ENCODE measurements at places on chromosomes 11 and 22.

DNA sequence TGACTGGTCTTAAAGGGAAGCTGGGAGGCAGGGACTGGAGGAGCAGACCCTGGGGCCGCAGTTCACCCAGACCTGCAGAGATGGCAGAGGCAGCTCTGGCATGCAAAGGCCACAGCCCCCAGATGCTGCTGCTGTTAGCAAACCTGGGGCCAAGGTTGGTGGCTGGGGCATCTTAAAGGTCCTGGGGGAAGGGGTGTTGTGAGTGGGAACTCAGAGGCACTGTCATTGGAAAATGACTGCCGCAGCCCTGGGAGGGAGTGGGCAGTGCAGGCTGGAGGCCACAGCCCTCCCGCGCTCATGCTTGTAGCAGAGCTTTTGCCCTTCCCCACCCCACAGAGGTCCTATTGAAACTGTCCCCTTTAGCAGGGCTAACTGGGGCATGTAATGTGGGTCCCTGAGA, 111.8 kb downstream of the CTTN start:
- no peak for DNase-seq

DNA sequence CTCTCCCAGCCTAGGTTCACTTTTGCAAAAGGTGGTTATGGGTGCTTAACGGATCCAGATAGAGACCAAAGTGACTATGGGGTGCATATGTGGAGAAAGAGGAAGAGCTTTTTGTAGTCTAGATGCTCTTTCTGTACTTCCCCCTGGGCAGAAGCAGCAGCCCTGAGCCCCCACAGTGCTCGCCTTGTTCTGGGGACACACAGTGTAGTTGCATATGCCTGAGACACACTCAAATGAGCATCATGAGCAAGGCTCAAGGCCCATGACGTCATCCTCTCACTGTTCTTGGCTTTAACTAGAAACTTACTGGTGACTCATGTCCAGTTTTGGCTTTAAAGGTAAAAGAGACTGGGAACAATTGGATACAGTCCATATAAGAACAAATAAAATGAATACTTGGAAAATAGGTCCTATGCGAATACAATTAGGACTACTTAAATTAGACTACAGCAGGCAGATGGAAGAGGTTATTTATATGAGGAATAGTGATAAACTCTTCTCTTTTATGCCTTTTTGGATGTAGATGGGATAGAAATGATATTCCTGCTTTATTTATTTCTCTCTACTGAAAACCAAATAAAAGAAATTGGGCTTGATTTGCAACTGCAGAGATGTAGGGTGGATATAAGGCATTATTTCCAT, 20.1 kb upstream of the PEX26 start:
- no peak for DNase-seq

- no peak for DNase-seq
Measured at GRCh38 chr11:96329419-96329818, 13.6 kb downstream of the MAML2 start.

DNA sequence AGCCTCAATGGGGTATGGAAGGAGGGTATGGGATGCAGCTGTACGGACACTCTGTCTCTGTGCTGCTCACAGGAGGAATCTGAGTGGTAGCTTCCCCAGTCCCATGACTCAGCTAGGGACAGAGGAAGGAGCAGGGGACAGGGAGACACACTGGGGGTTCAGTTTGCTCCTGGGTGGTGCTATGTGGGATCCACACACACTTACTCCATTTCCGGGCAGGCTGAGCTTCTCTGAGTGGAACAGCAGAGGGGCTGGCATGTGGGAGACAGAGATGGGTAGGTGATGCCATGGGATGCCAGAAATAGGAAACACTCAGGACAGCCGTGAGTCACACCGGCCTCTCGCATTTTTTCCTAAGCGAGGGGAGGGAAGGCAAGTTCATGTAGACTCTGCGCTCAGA, 59.2 kb upstream of the KIRREL3 start:
- DNase-seq: no peak

- DNase-seq: no peak
Measured at GRCh38 chr11:14054116-14055107, 91.9 kb downstream of the SPON1 start.

- DNase-seq: no peak
Measured at GRCh38 chr11:66146074-66146473, 76.0 kb downstream of the PACS1 start.

GRCh38 chr11:2564588-2565425, 120.0 kb downstream of the KCNQ1 start:
- no peak for DNase-seq

GRCh38 chr22:24772493-24773220, 1.9 kb downstream of the PIWIL3 start:
- no peak for DNase-seq

DNA sequence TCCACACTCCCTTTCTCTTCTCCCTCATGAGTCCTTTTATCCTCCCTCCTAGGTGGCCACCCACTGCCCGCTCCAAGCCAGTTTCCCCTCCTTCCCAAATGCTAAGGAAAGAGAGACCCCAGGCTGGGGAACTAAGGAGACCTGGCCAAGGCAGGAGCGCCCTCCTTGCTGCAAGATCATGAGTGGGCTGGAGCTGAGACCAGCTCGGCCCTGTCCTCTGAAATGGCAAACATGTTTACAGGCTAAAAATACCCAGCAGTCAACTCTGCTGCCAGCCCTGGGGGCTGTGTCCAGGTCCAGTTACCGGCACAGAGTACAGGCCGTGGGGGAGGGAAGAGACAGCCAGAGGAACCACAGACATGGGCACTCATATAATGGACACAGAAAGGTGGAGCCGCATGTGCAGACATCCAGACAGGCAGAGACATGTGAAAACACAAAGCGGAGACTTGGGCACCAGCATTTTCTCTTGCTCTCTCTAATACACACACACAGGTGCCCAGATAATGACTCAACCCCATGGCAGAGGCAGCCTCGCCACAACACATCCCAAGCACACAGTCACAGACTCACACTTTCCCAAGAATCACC, 1.2 kb upstream of the AHNAK start:
- DNase-seq: no peak

GRCh38 chr11:62458212-62459002, 39.6 kb downstream of the SCGB1A1 start:
- no peak for DNase-seq

- no peak for DNase-seq
Measured at GRCh38 chr11:75667831-75668450, 897 bp downstream of the MAP6 start.

DNA sequence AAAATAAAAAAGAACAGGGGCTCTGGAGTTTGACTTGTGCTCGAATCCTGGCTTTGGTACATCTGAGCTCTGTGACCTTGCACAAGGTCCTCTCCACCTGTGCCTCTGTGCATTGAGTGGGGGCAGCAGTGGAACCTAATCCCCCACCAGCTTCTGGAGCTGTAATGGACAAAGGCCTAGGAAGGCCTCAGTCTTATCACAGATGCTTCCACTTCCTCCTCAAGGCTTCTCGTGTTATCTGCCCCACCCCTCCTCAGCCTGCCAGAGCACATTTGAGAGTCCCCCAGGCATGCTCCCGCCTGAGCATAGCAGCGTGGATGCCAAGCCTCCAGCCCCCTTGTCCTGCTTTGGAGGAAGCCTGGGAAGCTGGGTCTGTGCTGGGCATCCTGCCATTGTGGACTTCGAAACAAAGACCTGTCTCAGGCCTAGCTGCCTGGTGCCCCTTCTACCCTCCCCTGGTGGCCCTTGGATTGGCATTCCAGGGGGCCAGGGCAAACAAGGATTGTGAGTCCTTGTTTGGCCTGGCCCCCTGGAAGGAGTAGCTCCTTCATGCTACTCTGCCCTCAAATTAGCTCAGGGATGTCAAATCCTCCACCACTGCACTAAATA, 15.0 kb downstream of the SLC35E4 start:
- no peak for DNase-seq

DNA sequence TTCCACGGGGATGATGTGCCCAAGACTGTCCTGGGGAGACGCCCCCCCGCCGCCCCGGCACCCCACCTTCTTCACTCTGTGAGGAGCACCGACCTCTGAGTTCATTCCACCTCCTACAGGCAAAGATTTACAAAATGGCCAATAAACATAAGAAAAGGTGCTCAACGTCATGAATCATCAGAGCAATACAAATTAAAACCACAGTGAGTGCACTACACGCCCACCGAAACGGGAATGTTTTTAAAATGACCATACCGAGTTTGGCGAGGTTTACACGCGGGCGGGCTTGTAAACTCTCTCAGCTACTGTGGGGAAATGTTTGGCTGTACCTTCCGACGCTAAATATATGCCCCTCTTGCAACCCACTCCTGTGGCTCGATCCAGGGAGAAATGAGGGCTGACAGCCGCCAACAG, 7.9 kb downstream of the NPTXR start:
- DNase-seq: no peak

DNA sequence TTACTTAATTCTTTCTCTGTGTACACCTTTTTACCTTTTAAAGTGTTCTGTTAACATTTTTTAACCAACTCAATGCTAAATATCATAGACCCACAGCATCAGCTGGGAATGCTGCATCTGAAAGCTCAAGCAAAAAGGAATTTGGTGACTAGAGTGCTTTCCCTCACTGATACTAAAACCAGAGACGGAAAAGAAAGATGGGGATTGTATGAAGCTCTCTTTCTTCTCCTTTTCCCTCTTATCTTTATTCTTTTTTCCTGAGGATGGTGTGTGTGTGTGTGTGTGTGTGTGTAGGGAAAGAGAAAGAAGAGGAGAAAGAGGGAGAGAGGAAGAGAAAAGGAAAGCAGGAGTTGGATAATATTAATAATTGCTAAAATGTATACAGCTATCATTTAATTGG, 4.1 kb upstream of the SIK2 start:
- no peak for DNase-seq

DNA sequence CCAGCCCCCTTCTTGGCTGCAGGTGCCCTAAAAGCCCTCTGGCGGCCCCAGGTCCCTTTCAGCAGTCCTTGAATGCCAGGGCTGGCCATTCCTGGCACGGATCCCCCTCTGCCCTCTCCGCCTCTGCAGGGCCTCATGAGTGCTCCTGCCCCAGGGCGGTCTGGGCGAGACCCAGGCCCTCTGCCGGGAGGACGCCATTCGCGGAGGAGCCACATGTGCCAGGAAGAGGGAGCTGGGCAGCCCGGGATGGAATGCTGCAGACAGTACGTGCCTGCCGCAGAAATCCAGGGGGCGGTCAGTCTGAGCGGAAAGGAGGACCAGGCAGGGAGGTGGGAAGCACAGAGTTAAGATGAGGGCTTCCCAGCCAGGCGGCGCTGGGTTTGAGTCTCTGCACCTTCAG, 2.8 kb downstream of the CABP7 start:
- no peak for DNase-seq

DNA sequence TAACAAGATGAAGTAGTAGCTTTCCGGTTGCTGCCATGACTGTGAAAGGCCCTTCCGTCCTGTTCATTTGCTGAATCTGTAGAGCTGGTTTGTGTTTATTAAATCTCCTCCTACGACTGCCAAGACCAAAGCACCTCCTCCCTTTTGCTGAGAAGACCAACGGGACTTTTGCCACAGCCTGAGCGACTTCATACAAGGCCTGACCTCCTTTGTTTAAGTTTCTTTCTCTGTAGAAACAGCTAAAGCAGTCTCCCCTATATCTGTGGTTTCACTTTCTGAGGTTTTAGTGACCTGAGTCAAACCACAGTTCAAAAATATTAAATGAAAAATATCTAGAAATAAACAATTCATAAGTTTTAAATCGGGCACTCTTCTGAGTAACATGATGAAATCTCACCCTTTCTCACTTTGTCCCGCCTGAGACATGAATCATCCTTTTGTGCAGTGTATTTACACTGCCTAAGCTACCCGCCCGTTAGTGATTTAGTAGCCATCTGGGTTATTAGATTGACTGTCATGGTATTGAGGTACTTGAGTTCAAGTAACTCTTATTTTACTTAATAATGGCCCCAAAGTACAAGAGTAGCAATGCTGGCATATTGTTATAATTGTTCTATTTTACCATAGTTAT, 119.1 kb upstream of the LRRC4C start:
- DNase-seq: no peak

- DNase-seq: no peak
Measured at GRCh38 chr11:102577182-102577581, 46.6 kb upstream of the MMP7 start.

- peak; percentile 39 for DNase-seq
Measured at GRCh38 chr11:59106363-59107336, at the start of gene FAM111B. Gene FAM111B, plus strand, starts transcription at chr11:59107237. Its CDS starts 2,389 bp downstream, at chr11:59109626.

- no peak for DNase-seq
Measured at GRCh38 chr11:77726524-77726923, 88.9 kb upstream of the CLNS1A start.

DNA sequence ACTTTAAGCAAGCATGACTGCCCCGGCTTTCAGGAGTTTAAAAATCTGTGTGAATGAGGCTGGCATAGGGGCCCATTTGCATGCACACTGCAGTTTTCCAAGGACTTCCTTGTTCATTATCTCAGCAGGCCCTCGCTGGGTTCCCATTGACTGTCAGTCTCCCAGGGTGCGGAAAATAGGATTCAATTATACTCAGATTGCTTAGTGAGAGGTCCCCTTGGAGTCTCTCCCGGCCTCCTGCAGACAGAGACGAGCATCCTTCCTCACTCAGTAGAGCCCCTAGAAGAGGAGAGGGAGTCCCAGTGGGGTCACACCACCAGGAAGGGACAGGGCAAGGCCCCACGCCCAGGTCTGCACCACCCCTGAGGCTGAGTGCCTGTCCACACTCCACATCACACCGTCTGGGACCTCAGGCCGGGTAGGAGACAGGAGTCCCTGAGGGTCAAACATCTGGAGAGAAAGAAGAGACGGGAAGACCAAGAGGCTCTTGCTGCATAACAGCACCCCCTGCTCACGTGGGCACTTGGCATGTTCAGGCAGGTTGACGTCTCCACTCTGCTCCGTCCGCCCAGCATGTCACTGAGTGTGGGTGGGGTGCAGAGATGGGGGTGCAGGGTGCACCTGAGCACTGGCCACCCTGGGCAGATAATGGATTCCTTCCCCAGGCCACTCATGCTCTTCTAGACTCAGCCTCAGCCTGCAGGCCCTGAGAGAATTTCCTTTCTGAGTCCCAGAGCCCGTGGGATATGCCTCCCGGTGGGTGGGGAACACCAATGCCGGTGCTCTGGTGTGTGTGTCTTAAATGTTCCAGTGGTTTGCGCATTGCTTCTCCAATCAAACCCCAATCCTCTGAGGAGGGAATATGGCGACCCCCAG, 58.8 kb downstream of the MCM5 start:
- no peak for DNase-seq

DNA sequence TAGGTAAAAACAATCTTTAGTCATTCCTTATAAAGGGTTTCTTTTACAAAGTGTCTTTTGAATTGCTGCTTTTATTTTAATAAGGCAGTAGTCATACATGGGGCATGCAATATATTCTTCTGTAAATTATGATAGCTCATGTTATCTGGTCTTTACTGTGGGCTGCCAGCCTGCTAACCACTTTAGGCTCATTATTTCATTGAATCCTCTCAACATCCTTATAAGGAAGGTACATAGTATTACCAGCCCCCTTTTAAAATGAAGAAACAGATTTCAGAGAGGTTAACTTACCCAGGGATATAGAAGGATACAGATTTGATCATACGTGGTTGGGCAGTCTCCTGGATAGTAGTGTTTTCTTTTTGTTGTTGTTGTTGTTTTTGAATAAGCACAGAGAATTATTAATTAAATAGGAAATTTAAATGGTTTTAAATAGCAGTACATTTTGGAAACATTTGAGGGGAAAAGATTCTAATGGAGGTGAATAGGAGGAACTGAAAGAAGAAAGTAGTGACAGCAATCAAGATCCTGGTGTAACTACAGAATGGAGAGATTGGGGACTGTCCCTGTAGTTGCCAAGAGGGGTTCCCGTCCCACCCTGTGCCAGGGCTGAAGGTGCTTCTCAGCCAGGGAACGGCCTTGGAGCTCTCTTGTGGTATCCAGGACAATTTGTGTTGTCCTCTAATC, 21.0 kb downstream of the SPECC1L start:
- no peak for DNase-seq
